Fibroblast of skin of left biceps (primary cell): ENCODE measurements at places on chromosomes 3 and 15.

DNA sequence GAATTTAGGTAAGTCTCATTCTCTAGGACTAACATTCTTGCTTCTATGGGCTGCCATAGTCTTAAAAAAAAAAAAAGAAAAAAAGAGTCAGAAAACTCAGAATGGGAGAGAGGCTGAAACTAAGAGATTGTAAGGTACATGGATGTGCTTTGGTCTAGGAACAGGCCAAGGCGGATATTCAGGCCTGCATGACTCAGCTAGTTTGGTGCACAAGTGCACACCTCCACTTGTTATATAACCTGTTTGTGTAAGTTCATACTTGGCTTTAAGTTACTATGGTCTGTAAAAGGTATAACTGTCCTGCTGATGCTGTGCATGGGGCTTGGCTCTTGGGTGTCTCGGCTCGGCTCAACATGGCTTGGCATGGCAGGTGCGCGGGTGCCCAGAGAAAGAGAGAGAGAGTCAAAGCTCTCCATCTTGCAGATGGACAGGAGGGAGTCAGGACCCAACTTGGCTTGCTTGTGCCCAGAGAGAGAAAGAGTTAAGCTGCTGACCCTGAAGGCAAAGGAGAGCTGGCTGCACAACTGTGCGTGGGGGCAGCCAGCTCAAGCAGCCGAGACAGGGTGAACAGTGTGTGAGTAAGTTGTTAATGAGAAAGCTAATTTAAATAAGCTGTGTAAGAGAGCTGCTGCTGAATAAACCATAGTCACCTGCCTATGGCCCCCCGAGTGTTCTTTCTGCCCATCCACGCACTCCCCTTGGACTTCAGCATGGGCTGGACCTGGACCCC is 31.4 kb upstream of the CHRNB4 start:
- no peak for DNase-seq

DNA sequence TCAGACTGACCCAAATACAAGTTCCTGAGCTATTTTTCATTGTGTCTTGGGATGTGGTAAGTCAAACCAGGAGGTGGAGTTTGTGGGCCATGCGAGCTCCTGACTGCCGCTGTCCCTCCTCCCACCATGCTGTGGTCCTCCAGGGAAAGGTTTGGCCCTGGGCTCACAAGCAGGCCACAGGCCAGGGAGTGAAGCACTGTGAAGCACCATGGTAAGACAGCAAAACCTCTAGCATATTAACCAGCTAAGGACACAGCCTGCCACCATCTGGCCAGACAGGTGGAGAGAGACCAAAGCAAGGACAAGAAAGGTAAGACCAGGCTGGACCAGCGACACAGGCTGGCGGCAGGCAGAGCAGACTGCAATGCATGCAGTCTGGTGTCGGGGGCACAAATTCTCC is 15.3 kb downstream of the RAB43 start:
- DNase-seq = no peak

DNA sequence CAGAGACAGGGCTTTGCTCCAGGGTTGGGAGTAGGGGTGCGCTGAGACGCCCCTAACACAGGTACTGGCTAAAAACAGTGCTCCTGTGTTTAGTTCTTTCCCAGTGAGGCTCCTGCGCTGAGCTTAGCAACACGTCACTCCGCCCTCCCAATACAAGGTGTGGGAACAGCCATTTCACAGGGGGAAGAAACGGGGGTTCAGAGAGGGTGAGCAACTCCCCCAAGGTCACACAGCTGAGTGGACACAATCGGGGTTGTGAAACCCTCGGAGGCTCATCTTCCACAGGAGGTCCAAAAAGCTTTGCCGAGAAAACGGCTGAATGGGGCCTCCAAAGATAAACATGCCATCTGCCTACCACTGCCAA is 628 bp downstream of the PRRT3 start:
- DNase-seq = no peak

GRCh38 chr15:99123713-99124451 is 19.0 kb downstream of the SYNM start:
- peak; percentile 88 for DNase-seq

GRCh38 chr3:5613599-5613998 is 426.1 kb downstream of the EDEM1 start:
- DNase-seq = no peak

GRCh38 chr3:37338500-37338899 is 164.1 kb upstream of the LRRFIP2 start:
- DNase-seq = no peak

DNA sequence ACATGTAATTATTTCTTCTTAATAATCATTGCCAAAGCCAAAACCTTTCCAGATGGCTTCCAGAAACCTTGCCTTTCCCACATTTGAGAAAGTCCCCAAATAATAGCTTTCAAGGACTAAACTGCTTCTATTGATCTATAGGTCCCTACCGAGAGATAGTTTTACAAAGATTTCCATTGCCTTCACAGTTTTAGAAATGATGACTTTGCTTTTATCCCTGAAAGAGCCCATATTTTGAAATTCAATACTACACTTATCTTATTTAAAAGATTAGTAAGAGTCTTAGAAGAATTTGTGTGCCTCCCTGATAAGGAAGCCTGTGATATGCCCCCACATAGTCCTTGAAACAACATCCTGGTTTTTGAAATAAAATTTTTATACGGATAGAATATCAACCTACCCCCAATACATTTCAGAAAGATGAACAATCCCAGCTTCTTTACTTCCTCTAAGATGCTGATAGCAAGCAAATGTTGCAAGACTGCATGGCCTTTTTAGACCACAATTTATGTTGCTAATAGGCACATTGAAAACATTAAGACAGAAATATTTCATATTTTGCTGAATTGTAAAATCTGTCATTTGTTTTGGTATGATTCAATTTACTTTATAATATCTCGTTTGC is 146.3 kb downstream of the TMCO5A start:
- no peak for DNase-seq

GRCh38 chr15:28876131-28876844 is 9.5 kb upstream of the APBA2 start:
- DNase-seq = no peak

DNA sequence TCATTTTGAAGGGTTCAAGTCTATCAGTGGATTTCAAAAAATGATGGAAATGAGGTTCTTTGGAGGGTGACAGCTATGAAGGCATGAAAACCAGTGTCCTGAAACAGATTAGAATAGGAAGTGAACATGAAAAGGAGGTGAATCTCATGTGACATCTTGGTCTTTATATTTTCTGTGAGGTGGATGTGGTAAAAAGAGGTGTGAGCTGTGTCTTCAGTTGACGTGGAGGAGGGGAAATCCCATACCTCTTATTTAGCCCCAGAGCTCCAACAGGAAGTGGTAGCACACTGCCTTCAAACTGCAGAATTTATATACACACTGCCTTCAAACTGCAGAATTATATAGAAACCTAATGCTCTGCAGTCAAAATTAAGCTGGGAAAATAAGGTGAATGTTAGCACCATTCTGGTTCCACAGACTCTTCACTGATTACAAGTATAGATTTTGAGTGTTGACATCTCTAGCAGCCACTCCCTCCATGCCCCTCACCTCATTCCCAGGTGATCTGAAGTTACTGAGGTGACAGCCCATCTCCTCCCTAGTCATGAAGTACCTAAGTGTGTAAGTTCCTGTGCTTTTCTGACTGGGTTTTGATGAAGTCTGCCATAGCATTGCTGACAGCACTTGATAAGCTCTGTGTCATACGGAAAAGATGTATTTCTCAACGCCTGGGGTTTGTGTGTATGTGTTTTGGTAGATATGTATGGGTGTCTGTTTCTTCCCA is 2.7 kb downstream of the RAB8B start:
- no peak for DNase-seq

DNA sequence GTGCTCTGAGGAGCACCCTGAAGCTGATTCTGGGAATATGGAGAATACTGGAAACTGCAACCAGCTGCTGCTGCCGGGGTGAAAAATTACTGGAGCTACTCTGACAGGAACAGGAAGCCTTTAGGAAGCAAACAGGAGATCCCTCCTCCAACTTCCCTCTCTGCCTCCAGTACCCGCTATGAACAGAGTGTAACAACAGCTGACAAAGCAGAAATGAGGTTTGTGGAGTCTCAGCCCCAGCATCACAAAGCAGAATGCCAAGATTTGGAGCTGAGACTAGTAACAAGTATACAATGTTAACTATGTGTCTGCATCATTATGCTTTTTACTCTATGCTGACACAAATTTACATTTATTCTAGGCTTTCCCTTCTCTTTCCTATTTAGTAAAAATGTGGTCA is 22.7 kb upstream of the PIAS1 start:
- no peak for DNase-seq

DNA sequence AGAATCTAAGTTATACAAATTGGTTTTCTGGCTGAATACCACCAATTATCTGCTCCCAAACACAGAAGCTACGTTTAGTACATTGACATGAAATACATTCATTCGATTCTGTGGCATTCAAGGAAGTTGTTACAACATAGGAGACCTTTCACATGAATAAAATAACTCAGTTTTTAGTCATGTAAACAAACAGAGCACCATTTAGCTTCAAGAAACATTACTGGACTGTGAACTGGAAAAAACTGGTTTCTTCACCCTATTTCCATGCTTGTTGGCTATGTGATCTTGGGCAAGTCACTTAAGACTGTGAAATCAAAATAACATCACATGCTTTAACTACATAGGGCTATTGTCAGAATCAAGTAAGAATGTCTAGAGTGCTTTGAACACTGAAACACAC is 46.2 kb downstream of the NRG4 start:
- DNase-seq = no peak

- DNase-seq = no peak
Observed at GRCh38 chr3:178223876-178224275, 312.4 kb upstream of the KCNMB2 start.

DNA sequence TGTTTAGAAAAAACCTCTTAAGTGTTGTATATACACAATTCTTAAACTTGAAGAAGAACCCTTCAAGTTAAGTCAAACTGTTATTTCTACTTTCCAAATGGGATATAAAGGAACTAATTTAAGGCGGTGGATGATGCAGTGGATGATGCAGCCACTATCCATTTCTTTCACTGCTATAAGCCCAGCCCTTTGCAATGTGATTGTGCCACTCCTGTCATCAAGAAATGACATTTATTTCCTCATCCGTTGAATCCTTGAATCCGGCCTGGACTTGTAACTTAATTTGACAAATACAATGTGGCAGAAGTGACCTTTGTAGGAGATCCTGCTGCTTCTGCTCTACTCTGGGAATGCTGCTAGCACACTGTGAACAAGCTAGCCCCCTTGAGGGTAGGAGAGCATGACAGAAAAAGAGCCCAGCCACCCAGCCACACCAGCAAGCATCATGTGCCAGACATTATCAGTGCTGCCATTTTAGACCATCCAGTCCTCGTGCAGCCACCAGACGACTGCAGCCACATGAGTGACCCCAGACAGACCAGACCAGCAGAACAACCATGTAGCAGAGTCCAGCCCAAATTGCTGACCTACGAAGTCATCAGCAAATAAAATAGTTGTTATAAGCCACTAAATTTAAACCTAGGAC is 47.4 kb downstream of the UACA start:
- DNase-seq = no peak

- DNase-seq = no peak
Observed at GRCh38 chr3:72120806-72121778, 336.1 kb upstream of the PROK2 start.

GRCh38 chr3:148990236-148990635 is 1.1 kb upstream of the GYG1 start:
- no peak for DNase-seq

DNA sequence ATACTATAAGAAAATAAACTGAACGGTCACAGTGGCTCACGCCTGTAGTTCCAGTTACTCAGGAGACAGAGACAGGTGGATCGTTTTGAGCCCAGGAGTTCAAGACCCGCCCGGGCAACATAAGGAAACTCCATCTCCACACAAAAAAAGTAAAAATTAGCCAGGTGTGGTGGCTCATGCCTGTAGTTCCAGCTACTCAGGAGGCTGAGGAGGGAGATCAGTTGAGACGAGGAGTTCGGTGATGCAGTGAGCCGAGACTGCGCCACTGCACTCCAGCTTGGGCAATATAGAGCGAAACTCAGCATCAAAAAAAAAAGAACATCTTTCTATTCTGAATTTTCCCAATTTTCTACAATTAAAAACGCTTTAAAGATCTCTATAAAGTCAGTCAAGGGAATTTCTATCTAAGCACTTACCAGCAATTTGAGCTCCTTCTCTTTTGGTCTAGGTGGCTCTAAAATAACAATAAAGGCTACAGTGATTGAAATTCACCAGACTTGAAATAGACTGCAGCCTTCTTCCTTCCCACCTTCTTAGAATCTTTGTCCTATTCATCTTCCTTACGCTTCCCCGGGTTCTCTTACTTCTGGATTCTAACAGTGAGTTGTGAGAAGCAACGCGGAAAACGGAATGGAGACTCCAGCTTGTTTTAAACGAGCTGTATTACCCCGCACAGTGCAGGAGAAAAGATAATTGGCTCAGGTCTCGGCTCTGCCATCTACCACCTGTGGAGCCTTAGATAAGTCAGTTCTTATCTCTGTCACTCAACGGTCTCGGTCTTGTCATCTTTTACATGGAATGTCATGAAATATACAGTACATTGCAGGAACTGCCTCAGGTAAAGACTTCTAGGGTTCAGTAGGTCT is 812 bp upstream of the SEC62 start:
- DNase-seq = no peak

DNA sequence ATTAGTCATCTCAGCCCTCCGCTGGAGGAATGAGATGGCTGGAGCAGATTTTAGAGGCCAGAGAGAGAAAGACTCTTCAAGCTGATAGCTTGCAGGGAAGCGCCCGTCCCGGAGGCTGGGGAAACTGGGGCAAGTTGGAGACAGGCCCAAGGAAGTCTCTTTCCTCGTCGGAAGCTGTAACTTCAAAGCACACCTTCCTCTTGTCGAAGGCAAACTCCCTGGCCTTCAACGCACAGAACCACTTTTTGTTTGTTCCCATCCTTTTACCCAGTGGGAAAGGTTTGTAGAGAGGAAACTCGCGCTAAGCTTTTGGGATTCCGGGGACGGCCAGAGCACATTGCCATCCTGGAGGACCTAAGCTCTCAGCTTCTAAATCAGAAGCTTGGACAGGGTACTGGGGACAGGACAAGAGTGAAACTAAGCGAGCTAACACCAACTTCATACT is 900 bp upstream of the EOMES start:
- no peak for DNase-seq

GRCh38 chr3:123929325-123929724 is 31.7 kb downstream of the CCDC14 start:
- DNase-seq = no peak
